ENCODE measurements at places on chromosomes 7 and 10.
A peak's percentile ranks its signal among the peaks of the same experiment; 100 is the strongest.

DNA sequence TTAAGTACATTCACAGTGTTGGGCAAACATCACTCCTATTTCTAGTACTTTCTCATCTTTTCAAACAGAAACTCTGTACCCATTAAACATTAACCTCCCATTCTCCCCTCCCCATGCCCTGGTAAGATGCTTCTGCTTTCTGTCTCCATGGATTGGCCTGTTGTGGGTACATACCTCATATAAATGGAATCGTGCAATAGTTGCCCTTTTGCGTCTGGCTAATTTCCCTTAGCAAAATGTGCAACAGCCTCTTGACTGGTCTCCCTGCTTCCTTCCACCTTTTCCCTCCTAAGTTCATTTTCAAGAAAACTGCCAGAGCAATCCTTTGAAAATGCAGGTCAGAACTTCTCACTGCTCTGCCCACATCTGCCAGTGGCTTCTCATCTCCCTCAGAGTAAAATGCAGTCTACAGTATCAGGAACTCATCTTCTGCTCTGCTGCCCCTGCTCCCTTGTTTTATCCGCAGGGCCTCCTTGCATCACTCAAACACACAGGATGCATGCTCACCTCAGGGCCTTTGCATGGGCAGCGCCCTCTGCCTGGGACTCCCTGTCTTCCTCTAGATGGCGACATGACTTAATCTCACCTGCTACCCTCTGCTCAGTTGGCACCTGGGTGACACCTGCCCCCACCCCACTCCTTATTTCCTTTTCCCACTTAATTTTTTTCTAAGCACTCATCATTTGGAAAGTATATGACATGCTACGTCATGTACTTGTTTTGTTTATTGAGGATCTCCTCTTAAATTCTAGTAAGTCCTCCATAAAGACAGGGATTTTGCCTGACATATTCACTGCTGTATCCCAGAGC lies 44.3 kb upstream of the ECHDC3 start:
- H3K27me3 ChIP-seq: no peaks in the 10 kb centered on the region
- DNase-seq: no peak
- no peak overlapping the region for H3K4me3 ChIP-seq

DNA sequence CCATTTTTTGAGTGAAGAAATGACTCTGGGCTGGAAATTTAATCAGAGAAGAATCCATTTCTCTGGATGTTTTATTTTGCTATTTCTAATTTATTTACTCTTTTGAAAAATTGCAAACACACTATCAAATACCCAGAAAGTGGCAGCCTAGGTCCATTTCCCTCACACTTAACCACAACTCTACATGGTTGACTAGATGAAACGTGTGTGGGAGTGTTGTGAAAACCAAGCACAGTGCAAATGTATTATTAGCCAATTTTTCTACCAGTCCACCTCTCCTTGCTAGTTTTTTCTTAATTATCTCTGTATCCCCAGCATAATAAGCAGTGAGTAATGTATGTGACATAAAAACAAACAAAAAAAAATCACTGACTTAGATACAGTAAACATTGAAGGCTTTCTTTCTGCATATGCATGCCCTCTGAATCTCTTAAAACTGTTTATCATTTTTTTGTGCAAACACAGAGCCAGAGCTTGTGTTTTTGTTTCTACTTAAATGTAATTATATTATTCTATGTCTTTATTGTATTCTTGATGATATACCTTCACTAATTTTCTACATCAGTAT lies 30.9 kb downstream of the SCIN start:
- no peak overlapping the region for H3K27ac ChIP-seq
- DNase-seq: no peak
- H3K4me1 ChIP-seq: no peaks in the 10 kb centered on the region
- no peak overlapping the region for H3K4me3 ChIP-seq

DNA sequence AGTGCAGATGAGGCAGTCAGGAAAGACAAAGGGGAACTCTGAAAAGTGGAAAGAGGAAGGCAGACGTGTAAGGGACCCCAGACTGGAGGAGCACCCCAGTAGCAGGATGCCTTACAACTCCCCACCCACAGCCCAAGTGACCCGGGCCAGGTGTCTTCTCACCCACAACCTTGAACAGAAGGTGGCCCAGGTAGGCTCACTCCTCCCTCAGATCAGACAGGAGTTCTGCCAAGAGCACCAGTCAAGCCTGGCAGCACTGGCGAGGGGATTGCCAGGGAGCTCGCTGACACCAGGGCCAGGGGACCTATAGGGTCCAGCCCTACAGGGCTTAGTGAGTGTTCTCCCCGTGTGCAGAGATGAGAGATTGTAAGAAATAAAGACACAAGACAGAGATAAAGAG lies 27.1 kb upstream of the LMBR1 start:
- H3K4me1 ChIP-seq: no peaks in the 10 kb centered on the region
- peaks cover 15% of the 10 kb centered on the region for H3K27me3 ChIP-seq
- DNase-seq: no peak
- no peak overlapping the region for H3K27ac ChIP-seq
- H3K36me3 ChIP-seq: no peaks in the 10 kb centered on the region

GRCh38 chr10:45180507-45180906 lies 134.9 kb downstream of the OR13A1 start:
- H3K4me3 ChIP-seq: no peak overlapping the region
- no peaks in the 10 kb centered on the region for H3K36me3 ChIP-seq
- DNase-seq: no peak
- no peak overlapping the region for H3K27ac ChIP-seq
- H3K27me3 ChIP-seq: no peaks in the 10 kb centered on the region

DNA sequence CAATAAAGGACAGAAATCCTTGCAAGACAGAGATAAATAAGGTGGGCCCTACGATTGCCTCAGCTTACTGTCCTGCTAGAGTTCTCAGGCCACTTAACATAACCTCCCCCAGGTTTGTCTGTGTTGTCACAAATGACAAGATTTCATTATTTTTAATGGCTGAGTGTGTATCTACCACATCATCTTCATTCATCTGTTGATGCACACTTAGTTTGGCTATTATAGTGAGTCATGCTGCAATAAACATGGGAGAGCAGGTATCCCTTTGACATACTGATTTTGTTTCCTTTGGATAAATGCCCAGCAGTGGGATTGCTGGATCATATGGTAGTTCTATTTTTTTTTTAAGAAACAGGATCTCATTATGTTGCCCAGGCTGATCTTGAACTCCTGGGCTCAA lies 60.6 kb downstream of the PRTFDC1 start:
- no peaks in the 10 kb centered on the region for H3K27me3 ChIP-seq
- H3K36me3 ChIP-seq: no peaks in the 10 kb centered on the region
- peaks cover 34% of the 10 kb centered on the region for H3K4me1 ChIP-seq
- H3K4me3 ChIP-seq: no peak overlapping the region
- peak; percentile 85 for DNase-seq

- H3K36me3 ChIP-seq: no peaks in the 10 kb centered on the region
- no peak for DNase-seq
- H3K4me3 ChIP-seq: no peak overlapping the region
Observed at GRCh38 chr7:27958933-27959548, 219.1 kb downstream of the TAX1BP1 start.

GRCh38 chr7:102404005-102404861 lies 8.1 kb downstream of the PRKRIP1 start:
- no peak overlapping the region for H3K4me3 ChIP-seq
- no peaks in the 10 kb centered on the region for H3K4me1 ChIP-seq
- DNase-seq: peak; percentile 30
- H3K27me3 ChIP-seq: no peaks in the 10 kb centered on the region

DNA sequence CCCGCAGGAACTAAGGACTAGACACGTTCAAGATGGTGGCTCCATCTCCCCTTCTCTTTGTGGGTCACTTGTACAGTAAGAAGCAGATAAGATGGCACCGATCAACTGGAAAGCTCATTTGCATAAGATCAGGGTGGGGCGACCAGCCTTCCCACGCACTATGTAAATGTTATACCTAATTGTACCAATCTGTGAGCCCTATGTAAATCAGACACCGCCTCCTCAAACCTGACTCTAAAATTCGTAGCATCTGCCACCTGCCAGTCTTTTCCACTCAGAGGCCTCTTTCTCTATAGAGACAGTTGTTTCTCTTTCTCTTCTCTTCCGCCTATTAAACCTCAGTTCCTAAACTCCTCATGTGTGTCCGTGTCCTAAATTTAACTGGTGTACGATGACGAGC lies 324.5 kb downstream of the PHF14 start:
- no peak for DNase-seq
- H3K27ac ChIP-seq: no peak overlapping the region
- H3K4me3 ChIP-seq: no peak overlapping the region
- no peaks in the 10 kb centered on the region for H3K27me3 ChIP-seq
- no peaks in the 10 kb centered on the region for H3K4me1 ChIP-seq

DNA sequence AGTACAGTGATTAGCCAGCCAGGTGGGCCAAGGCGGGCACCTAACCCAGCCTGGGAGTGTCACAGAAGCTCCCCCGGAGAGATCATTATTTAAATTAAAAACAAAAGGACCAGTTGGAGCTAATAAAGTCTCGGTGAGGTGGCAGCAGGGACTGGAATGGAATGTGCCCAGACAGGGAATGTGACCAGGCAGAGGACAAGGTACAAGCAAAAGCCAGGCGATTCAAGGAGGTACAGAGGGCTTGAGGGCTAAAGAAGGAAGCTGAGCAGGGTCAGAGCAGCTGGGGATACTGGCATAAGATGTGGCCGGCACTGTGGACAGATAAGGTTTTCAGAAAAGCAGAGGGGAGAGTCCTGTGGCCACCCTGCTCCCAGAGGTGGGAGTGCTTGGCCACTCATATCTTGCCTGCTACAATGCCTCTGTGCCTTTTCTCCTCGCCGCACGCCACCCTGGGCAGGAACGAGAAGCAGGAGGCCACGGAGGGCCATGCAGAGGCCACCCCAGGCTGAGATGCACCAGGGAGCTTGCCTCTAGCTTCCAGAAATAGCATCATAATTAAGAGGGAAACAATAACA lies 13.2 kb downstream of the TMEM273 start:
- H3K4me1 ChIP-seq: peaks cover 15% of the 10 kb centered on the region
- DNase-seq: no peak
- no peak overlapping the region for H3K27ac ChIP-seq
- no peak overlapping the region for H3K4me3 ChIP-seq
- no peaks in the 10 kb centered on the region for H3K27me3 ChIP-seq

GRCh38 chr10:96416643-96417042 lies 57.8 kb upstream of the OPALIN start:
- H3K27me3 ChIP-seq: peaks cover 5% of the 10 kb centered on the region
- H3K27ac ChIP-seq: no peak overlapping the region
- DNase-seq: peak; percentile 12
- no peaks in the 10 kb centered on the region for H3K36me3 ChIP-seq
- H3K4me3 ChIP-seq: no peak overlapping the region

DNA sequence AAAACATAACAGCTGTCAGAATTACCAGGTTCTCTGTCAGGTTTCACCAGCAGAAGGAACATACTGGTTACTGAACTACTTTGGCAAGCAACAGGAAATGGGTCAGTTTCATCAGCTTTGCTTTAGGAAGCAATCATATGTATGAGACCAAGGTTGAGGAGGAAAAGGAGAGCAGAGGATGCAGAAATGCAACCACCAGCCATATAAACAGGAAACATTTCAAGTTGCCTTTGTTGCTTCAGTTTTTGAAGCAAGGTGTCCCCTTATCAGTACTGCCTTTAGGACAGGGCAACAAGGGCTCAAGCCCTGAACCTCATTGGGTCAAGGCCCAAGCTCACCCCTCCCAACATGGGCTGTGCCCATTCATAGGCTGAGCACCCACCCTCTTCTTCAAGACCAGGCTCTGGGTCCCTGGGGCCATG lies 10.2 kb downstream of the HIPK2 start:
- H3K27me3 ChIP-seq: no peaks in the 10 kb centered on the region
- no peak overlapping the region for H3K4me3 ChIP-seq
- peaks cover 32% of the 10 kb centered on the region for H3K4me1 ChIP-seq
- H3K36me3 ChIP-seq: no peaks in the 10 kb centered on the region
- DNase-seq: no peak

DNA sequence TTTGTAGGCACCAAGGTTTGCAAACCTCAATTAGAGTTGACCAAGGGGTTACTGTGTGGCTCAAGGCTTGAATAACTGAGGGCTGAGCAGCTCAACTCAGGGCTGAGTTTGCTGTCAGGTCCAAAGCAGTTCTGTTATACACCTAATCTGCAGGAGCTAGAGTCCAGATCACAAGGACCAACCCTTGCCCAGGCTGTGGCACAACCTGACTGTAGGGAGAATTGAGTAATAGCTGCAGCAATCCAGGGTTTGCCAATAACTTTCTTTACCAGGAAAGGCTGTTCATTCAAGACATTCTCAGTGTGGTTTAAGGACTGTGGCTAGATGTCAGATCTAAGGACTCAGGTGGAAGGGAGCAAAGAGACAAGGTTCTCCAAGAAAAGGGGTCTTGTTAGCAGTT lies 115.6 kb upstream of the IMMP2L start:
- H3K36me3 ChIP-seq: no peaks in the 10 kb centered on the region
- H3K27me3 ChIP-seq: no peaks in the 10 kb centered on the region
- H3K4me3 ChIP-seq: no peak overlapping the region
- no peak overlapping the region for H3K27ac ChIP-seq

DNA sequence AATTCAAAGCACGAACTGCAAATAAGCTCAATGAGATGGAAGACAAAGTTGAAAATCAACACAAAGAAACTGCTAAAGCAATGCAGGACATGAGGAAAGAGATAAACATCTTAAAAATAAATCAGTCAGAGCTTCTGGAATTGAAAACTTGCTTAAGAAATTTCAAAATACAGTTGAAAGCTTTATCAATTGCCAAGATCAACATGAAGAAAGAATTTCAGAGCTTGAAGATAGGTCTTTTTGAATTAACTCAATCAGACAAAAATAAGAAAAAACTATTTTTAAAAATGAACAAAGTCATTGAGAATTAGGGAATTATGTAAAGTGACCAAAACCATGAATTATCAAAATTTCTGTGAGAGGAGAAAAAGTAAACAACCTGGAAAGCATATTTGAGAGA lies 218.1 kb downstream of the CTNNA3 start:
- no peaks in the 10 kb centered on the region for H3K36me3 ChIP-seq
- no peak overlapping the region for H3K4me3 ChIP-seq
- no peak overlapping the region for H3K27ac ChIP-seq

DNA sequence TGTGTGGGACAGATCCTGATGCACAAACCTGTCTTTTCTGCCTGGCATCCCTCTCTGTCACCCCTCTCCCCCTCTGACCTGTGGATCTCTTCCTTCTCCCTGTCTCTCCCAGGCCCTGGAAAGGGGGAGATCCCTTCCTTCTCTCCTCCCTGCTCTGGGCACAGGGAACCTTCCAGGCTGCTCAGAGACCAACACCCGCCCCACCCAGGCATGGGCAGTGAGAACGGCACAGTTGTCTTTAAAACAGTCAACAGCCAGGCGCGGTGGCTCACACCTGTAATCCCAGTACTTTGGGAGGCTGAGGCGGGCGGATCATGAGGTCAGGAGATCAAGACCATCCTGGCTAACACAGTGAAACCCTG lies 34.7 kb downstream of the KCNH2 start:
- DNase-seq: no peak
- no peaks in the 10 kb centered on the region for H3K36me3 ChIP-seq
- no peak overlapping the region for H3K4me3 ChIP-seq

DNA sequence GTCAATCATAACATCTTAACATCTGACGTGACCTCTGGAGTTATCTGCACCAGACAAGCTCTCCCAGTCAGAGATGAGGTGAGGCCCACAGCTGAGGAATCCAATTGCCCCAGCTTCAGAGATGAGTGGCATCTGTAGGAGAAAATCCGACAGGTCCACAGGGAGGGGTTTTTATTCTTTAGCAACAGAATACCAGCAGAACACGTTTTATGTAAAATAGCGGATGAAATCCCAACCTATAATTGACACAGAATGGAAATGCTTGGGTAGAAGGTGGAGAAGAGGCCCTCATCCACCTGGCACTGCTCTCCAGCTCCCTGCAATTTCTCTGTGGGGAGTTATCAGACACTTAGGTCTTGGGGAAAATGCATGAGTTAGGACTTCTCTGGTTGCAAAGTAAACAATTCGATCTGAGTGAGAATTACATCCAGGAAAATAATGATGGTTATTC lies 144.2 kb upstream of the NRP1 start:
- no peak overlapping the region for H3K4me3 ChIP-seq
- H3K27me3 ChIP-seq: no peaks in the 10 kb centered on the region
- no peak for DNase-seq
- H3K4me1 ChIP-seq: no peaks in the 10 kb centered on the region

All from astrocyte (in vitro differentiated cells and primary cell).